ENCODE measurements at places on chromosomes 16 and 17. TPM values are rescaled to one million over a fixed set of nuclear protein-coding genes. Genes with fewer than 3 reads are reported as not detected.

DNA sequence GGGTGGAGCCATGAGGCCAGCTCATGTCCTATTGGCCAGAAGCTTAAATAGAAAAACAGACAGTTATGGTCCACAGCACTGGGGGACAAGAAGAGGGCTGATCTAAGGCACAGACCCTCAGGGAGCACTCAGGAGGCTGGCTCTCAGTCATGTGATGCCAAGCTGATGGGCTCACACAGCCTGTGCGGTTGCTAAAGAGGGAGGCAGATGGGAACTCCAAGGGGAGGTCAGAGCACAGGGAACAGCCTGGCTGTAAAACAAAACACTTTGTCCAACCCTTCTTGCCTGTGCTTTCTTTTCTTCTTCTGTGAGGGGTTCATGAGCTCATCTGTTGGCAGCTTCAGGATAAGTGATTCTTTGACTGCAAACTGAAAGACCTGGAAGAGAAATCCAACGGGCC is 27.2 kb downstream of the CNTNAP1 start:
- no peaks in the 10 kb centered on the region for H3K4me1 ChIP-seq
- no peak overlapping the region for H3K27ac ChIP-seq
- H3K36me3 ChIP-seq, result peaks cover 80% of the 10 kb centered on the region
- no peaks in the 10 kb centered on the region for H3K27me3 ChIP-seq
- no peak overlapping the region for H3K4me3 ChIP-seq

The KRTAP17-1 gene
- not detected for total RNA-seq

- no peaks in the 10 kb centered on the region for H3K36me3 ChIP-seq
- DNase-seq, result no peak
- peaks cover 6% of the 10 kb centered on the region for H3K27me3 ChIP-seq
Observed at GRCh38 chr17:65230040-65230439, 92.9 kb downstream of the RGS9 start.

The CORO6 gene
- total RNA-seq, result 52.8 TPM

- no peak for DNase-seq
- peak overlapping the region; percentile 99 for H3K4me3 ChIP-seq
- peak overlapping the region; percentile 29 for H3K27ac ChIP-seq
- H3K4me1 ChIP-seq, result peaks cover 16% of the 10 kb centered on the region
- H3K36me3 ChIP-seq, result no peaks in the 10 kb centered on the region
- H3K27me3 ChIP-seq, result no peaks in the 10 kb centered on the region
Observed at GRCh38 chr16:74605332-74605731, 1.6 kb downstream of the GLG1 start.

The CDC6 gene
- 8.2 TPM for total RNA-seq

The ZMYND15 gene
- total RNA-seq, result 0.27 TPM

- H3K27me3 ChIP-seq, result no peaks in the 10 kb centered on the region
- DNase-seq, result no peak
- no peaks in the 10 kb centered on the region for H3K36me3 ChIP-seq
- no peaks in the 10 kb centered on the region for H3K4me1 ChIP-seq
Observed at GRCh38 chr16:62050793-62051192, 14.6 kb upstream of the CDH8 start.

DNA sequence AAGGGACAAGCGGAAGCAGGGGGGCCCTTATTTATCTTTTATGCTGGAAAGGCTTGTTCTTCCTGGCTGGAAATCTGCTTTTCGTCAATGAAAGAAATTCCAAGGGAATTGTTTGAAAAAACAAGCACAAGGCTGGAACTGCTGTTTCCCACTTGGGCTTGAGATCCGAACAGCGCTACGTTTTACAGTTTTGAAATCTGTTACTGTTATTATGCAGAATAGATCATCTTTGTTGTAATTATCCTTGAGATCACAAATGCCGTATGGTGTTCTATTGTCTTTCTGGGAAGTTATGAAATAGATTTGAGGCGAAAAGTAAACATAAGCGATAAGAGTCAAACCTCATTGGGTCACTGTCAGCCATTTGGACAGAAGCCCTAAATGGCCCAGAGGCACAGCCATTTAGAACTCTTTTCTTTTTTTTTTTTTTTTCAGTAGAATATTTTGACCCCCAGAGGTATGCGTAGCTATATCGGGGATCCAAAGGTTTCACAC is 223.3 kb downstream of the IRX3 start:
- H3K27ac ChIP-seq, result no peak overlapping the region
- no peaks in the 10 kb centered on the region for H3K27me3 ChIP-seq
- DNase-seq, result no peak
- H3K4me1 ChIP-seq, result peaks cover 6% of the 10 kb centered on the region
- no peaks in the 10 kb centered on the region for H3K36me3 ChIP-seq
- no peak overlapping the region for H3K4me3 ChIP-seq

GRCh38 chr17:83046448-83047181 is 32.8 kb upstream of the METRNL start:
- H3K27ac ChIP-seq, result no peak overlapping the region
- H3K4me1 ChIP-seq, result no peaks in the 10 kb centered on the region
- H3K36me3 ChIP-seq, result peaks cover 18% of the 10 kb centered on the region
- H3K4me3 ChIP-seq, result no peak overlapping the region
- H3K27me3 ChIP-seq, result no peaks in the 10 kb centered on the region
- DNase-seq, result no peak

- DNase-seq, result no peak
- H3K4me1 ChIP-seq, result peaks cover 12% of the 10 kb centered on the region
- H3K27ac ChIP-seq, result no peak overlapping the region
- peaks cover 27% of the 10 kb centered on the region for H3K36me3 ChIP-seq
Observed at GRCh38 chr16:4733211-4733742, 794 bp downstream of the ANKS3 start.

GRCh38 chr17:15947976-15948752 is 3.2 kb downstream of the ADORA2B start:
- no peak overlapping the region for H3K4me3 ChIP-seq
- peaks cover 29% of the 10 kb centered on the region for H3K27me3 ChIP-seq
- no peak overlapping the region for H3K27ac ChIP-seq
- no peaks in the 10 kb centered on the region for H3K36me3 ChIP-seq
- DNase-seq, result no peak
- H3K4me1 ChIP-seq, result peaks cover 20% of the 10 kb centered on the region

- no peak overlapping the region for H3K4me3 ChIP-seq
- H3K36me3 ChIP-seq, result no peaks in the 10 kb centered on the region
- H3K27me3 ChIP-seq, result no peaks in the 10 kb centered on the region
- peaks cover 5% of the 10 kb centered on the region for H3K4me1 ChIP-seq
Observed at GRCh38 chr16:9331503-9331902, 240.1 kb downstream of the HAPSTR1 start.

- H3K27me3 ChIP-seq, result peaks cover 5% of the 10 kb centered on the region
- DNase-seq, result no peak
- H3K36me3 ChIP-seq, result no peaks in the 10 kb centered on the region
- no peaks in the 10 kb centered on the region for H3K4me1 ChIP-seq
Observed at GRCh38 chr17:63512896-63513644, 10.1 kb upstream of the KCNH6 start.

- peak; percentile 53 for DNase-seq
- no peak overlapping the region for H3K4me3 ChIP-seq
- no peaks in the 10 kb centered on the region for H3K27me3 ChIP-seq
- H3K36me3 ChIP-seq, result no peaks in the 10 kb centered on the region
- H3K27ac ChIP-seq, result peak overlapping the region; percentile 51
Observed at GRCh38 chr17:65079489-65079900, 23.0 kb upstream of the GNA13 start.

The MYH8 gene
- total RNA-seq, result 1,461 TPM

DNA sequence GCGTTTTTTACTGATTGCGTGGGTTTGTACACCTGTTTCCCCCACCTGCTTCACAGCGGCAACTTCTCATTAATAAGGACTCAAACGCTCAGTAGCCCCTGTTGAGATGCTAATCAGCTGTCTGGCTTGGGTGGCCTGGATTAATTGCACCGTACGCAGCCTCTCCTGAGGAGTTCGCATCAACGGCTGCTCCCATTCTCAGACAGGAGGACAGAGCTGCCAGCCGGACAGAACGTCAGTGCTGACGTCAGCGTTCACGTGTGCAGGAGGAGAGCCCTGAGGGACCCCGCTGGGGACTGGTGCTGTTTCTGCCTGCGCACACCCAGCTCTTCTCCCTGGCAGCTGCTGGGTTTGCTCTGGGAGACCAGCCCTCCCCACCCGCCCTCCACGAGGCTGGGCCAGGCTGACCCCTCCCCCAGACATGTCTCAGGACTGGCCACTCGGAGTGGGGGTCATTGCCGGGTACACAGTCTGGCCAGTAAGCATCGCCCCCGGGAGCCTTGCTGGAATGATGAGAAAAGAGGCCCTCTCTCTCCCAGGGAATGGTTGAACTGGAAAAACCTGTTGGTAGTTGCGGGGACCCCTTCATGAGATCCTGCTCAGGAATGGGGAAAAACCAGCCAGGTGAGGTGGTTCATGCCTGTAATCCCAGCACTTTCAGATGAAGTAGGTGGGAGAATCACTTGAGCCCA is 5.7 kb upstream of the BANP start:
- no peak overlapping the region for H3K27ac ChIP-seq
- no peaks in the 10 kb centered on the region for H3K36me3 ChIP-seq
- peak; percentile 82 for DNase-seq
- no peak overlapping the region for H3K4me3 ChIP-seq
- no peaks in the 10 kb centered on the region for H3K27me3 ChIP-seq

- no peak overlapping the region for H3K4me3 ChIP-seq
- peaks cover 4% of the 10 kb centered on the region for H3K4me1 ChIP-seq
- no peak for DNase-seq
Observed at GRCh38 chr17:78022425-78022824, 63.9 kb downstream of the TNRC6C start.

- peaks cover 70% of the 10 kb centered on the region for H3K4me1 ChIP-seq
- H3K27me3 ChIP-seq, result peaks cover 45% of the 10 kb centered on the region
- peak; percentile 80 for DNase-seq
- no peak overlapping the region for H3K4me3 ChIP-seq
Observed at GRCh38 chr16:67426950-67427349, 4.0 kb upstream of the HSD11B2 start.

The ASGR1 gene
- total RNA-seq, result 1.5 TPM

DNA sequence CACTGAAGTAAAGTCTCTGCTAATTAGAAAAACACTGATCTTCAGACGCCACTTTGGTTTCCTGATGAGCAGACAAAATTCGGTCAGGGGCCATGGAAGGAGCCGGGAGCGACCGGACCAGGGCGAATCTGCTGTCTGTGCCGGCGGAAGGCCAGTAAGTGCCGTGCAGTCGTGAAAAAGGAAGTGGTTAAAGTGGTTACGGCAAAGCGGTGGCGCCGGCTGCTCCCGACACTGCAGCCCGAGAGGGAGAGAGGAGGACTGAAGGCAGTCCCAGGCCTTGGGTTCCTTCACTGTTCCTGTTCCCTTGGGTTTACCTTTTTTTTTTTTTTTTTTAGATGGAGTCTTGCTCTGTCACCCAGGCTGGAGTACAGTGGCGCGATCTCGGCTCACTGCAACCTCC is 17.3 kb upstream of the HEXD start:
- DNase-seq, result peak; percentile 61
- no peak overlapping the region for H3K4me3 ChIP-seq
- peak overlapping the region; percentile 89 for H3K27ac ChIP-seq
- H3K36me3 ChIP-seq, result peaks cover 26% of the 10 kb centered on the region
- no peaks in the 10 kb centered on the region for H3K27me3 ChIP-seq

The HS3ST2 gene
- total RNA-seq, result not detected

The RNFT1 gene
- 9.5 TPM for total RNA-seq

The CCL16 gene
- 0.22 TPM for total RNA-seq

- no peak overlapping the region for H3K4me3 ChIP-seq
- no peak for DNase-seq
- H3K27me3 ChIP-seq, result no peaks in the 10 kb centered on the region
- no peak overlapping the region for H3K27ac ChIP-seq
Observed at GRCh38 chr16:61547626-61548025, 488.6 kb downstream of the CDH8 start.

The VWA3A gene
- 0.09 TPM for total RNA-seq

- H3K4me1 ChIP-seq, result peaks cover 29% of the 10 kb centered on the region
- H3K4me3 ChIP-seq, result peak within 1 kb of the TSS; percentile 50
- peak within 1 kb of the TSS; percentile 83 for H3K27ac ChIP-seq
- peaks cover 4% of the 10 kb centered on the region for H3K36me3 ChIP-seq
Observed at GRCh38 chr16:83898463-83899271, at the start of gene MLYCD. TSS of gene MLYCD (plus strand) at chr16:83899115. CDS start at chr16:83899145, 30 bp downstream.

- peaks cover 34% of the 10 kb centered on the region for H3K4me1 ChIP-seq
- H3K36me3 ChIP-seq, result no peaks in the 10 kb centered on the region
- H3K27ac ChIP-seq, result no peak overlapping the region
- peaks cover 8% of the 10 kb centered on the region for H3K27me3 ChIP-seq
- peak; percentile 25 for DNase-seq
- H3K4me3 ChIP-seq, result no peak overlapping the region
Observed at GRCh38 chr17:58277107-58277801, 3.5 kb downstream of the MPO start.

- no peak overlapping the region for H3K4me3 ChIP-seq
- no peaks in the 10 kb centered on the region for H3K36me3 ChIP-seq
- peaks cover 96% of the 10 kb centered on the region for H3K27me3 ChIP-seq
- H3K4me1 ChIP-seq, result peaks cover 48% of the 10 kb centered on the region
- H3K27ac ChIP-seq, result peak overlapping the region; percentile 1
Observed at GRCh38 chr17:76138234-76138895, 2.7 kb downstream of the FOXJ1 start.

The SPHK1 gene
- 1.7 TPM for total RNA-seq
